ENCODE measurements at places on chromosomes 7 and 10.

- no peak overlapping the region for H3K4me3 ChIP-seq
- no peak overlapping the region for H3K27ac ChIP-seq
- no peak for DNase-seq
Observed at GRCh38 chr10:60253484-60253883, 136.2 kb downstream of the ANK3 start.

- peak overlapping the region; percentile 79 for H3K27ac ChIP-seq
- H3K4me3 ChIP-seq = peak overlapping the region; percentile 58
- peaks cover 26% of the 10 kb centered on the region for H3K4me1 ChIP-seq
- no peak for DNase-seq
Observed at GRCh38 chr7:38318803-38319416, 45.5 kb upstream of the TARP start.

DNA sequence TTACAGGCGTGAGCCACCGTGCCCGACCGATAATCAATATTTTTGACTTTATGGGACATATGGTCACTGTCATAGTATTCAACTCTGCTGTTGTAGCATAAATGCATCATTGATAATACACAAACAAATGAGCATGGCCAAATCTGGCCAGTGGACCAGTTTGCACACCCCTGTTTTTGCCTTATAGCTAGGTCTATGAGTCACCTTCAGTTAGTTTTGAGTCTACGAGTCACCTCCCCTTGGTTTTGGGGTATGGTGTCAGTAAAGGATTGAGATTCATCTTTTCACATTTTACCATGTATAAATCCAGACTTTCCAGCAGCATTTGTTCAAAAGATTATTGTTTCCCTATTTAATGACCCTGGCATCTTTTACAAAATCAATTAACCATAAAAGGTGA lies 362.5 kb upstream of the NRP1 start:
- H3K4me3 ChIP-seq = no peak overlapping the region
- DNase-seq = no peak
- H3K36me3 ChIP-seq = no peaks in the 10 kb centered on the region
- H3K27me3 ChIP-seq = peaks cover 16% of the 10 kb centered on the region

- no peaks in the 10 kb centered on the region for H3K4me1 ChIP-seq
- no peaks in the 10 kb centered on the region for H3K36me3 ChIP-seq
- H3K27ac ChIP-seq = no peak overlapping the region
- no peaks in the 10 kb centered on the region for H3K27me3 ChIP-seq
- no peak overlapping the region for H3K4me3 ChIP-seq
Observed at GRCh38 chr7:89554209-89554608, 600.1 kb upstream of the STEAP1 start.

GRCh38 chr7:128010391-128011127 lies 20.7 kb downstream of the LRRC4 start:
- DNase-seq = no peak
- no peaks in the 10 kb centered on the region for H3K4me1 ChIP-seq
- no peak overlapping the region for H3K4me3 ChIP-seq
- no peak overlapping the region for H3K27ac ChIP-seq
- H3K36me3 ChIP-seq = peaks cover 77% of the 10 kb centered on the region

- H3K36me3 ChIP-seq = no peaks in the 10 kb centered on the region
- H3K27ac ChIP-seq = no peak overlapping the region
- no peaks in the 10 kb centered on the region for H3K4me1 ChIP-seq
- no peaks in the 10 kb centered on the region for H3K27me3 ChIP-seq
- no peak for DNase-seq
Observed at GRCh38 chr7:68183176-68183575, 1186.5 kb downstream of the TYW1 start.

DNA sequence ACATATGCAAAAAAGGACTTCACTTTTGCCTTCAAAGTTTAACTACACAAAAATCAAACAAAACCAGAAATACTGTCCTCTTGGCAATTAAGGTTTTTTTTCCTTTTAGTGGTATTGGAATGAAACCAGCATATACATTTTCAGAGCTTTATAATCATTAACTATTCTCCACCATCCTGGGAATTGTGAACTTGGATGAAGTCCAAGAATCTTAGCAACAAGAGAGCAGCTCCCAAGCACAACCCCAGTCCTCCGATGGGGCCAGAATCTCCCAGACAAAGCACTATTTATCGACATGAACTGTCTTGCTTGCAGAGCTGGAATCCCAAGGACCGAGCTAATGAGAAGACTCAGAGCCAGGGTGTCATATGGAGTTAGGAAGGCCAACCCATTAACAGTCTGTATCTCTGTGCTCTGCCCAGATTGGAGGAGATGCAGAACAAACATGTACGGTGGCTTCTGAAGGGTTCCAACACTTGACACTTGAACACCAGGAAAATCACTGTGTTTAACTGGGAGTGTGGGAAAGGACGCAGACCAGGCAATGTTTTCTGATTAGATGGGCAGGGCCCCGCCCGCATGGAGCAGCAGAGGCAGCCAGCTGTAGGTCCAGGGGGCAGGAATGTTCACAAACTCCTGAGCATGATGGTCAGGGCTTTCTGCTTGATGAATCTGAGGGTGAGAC lies 35.5 kb downstream of the PPP1R3C start:
- DNase-seq = no peak
- H3K4me1 ChIP-seq = peaks cover 1% of the 10 kb centered on the region
- no peak overlapping the region for H3K4me3 ChIP-seq
- no peaks in the 10 kb centered on the region for H3K36me3 ChIP-seq
- H3K27me3 ChIP-seq = peaks cover 6% of the 10 kb centered on the region

GRCh38 chr10:15735763-15736162 lies 16.0 kb upstream of the ITGA8 start:
- no peak overlapping the region for H3K27ac ChIP-seq
- no peak overlapping the region for H3K4me3 ChIP-seq
- H3K4me1 ChIP-seq = no peaks in the 10 kb centered on the region
- H3K27me3 ChIP-seq = peaks cover 22% of the 10 kb centered on the region
- no peaks in the 10 kb centered on the region for H3K36me3 ChIP-seq

DNA sequence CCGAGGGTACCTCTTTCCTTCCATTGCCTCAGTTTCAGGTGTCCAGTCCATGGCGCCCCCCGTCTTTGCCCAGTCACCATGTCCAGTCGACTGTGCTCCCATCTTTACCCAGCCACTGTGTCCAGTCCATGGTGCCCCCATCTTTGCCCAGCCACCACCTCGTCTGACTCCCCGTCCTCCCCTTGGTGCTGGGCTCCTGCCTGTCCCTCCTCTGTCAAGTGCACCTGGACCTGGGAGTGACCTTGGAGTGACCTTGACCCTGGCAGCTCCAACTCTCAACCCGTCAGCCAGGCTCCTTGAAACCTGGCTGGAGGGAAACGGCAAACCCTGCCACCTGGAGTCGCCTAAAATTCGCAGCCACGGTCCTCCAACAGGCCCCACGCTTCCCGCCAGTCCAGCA lies 180.2 kb downstream of the ADARB2 start:
- no peaks in the 10 kb centered on the region for H3K4me1 ChIP-seq
- no peak overlapping the region for H3K27ac ChIP-seq
- no peaks in the 10 kb centered on the region for H3K36me3 ChIP-seq
- no peak overlapping the region for H3K4me3 ChIP-seq
- peaks cover 24% of the 10 kb centered on the region for H3K27me3 ChIP-seq

- H3K4me3 ChIP-seq = no peak overlapping the region
- no peak overlapping the region for H3K27ac ChIP-seq
- no peak for DNase-seq
Observed at GRCh38 chr7:74324531-74325209, 35.5 kb downstream of the CLIP2 start.

- H3K27ac ChIP-seq = no peak overlapping the region
- no peaks in the 10 kb centered on the region for H3K36me3 ChIP-seq
- H3K4me1 ChIP-seq = no peaks in the 10 kb centered on the region
- DNase-seq = no peak
- no peaks in the 10 kb centered on the region for H3K27me3 ChIP-seq
Observed at GRCh38 chr7:152600266-152600665, 75.7 kb downstream of the XRCC2 start.

DNA sequence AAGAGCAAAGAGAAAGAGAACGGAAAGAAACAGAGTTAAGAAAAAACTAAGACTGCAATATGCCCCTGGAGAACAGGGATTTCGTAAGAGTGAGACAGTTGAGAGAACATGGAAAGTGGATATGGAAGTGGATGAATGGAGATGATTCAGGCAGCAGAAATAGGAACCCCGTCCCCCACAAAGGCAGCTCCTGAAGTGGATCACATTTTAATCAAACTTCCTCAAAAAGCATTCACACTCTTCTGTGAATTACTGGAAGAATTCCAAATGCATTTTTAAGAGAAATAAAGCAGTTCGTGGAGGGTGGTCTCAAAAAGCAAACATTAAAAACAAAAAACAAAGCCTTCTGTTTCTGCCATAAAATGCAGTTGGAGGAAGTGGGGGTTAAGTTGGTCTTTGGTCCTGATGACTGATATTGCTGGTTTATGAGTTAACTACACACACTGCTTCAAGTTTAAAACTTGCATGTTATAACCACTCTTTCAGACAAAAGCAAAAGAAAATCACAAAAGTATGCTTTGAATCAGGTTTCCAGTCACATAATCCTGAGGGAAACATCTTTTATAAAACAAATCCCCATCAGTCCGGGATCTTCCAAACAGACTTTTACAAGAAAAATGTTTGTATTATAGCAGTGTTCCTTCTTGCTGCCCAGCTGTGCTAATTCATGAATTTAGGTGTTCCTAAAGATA lies 214.3 kb downstream of the FANK1 start:
- H3K27me3 ChIP-seq = peaks cover 6% of the 10 kb centered on the region
- no peaks in the 10 kb centered on the region for H3K36me3 ChIP-seq
- no peak for DNase-seq
- no peaks in the 10 kb centered on the region for H3K4me1 ChIP-seq

DNA sequence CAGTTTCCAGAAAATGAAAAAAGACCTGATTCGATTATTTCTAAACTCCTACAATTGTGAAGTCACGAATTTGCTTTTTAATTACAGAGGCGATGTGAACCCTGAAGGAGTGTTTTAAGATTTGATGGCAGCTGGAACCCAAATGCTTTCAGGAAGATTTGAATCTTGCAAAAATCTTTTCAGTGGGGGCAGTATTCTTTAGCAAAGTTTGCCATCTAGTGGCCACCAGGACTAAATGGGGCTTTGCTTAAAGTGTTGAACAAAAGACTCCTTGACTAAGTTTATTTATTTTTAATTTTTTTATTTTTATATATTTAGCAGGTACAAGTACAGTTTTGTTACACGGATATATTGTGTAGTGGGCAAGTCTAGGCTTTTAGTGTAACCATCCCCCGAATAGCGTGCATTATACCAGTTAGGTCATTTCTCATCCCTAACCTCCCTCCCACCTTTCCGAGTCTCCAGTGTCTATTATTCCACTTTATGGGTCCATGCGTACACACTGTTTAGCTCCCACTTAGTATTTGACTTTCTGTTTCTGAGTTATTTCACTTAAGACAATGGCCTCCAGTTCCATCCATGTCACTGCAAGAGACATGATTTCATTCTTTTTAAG lies 98.8 kb downstream of the CACNB2 start:
- no peaks in the 10 kb centered on the region for H3K4me1 ChIP-seq
- H3K4me3 ChIP-seq = no peak overlapping the region
- no peaks in the 10 kb centered on the region for H3K36me3 ChIP-seq
- DNase-seq = no peak
- H3K27me3 ChIP-seq = peaks cover 6% of the 10 kb centered on the region
- H3K27ac ChIP-seq = no peak overlapping the region

DNA sequence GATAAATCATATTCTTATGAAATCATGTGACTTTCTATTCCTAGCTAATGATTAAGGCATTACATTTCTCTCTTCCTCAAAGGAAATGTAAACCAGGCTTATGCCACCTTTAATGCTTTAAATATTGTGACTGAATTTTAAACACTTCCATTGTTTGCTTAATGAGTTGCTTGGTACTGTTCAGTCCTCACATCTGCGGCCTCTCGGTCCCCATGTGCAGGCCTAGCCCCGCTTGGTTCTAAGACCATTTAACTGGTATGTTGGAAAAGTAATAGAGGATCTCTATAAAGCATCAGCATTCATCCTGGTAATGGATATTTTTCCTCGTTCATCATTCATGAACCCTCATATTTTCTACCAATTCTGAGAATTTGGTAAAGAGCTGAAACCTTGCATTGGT lies 27.4 kb downstream of the THSD7A start:
- H3K4me3 ChIP-seq = no peak overlapping the region
- no peak for DNase-seq
- H3K36me3 ChIP-seq = no peaks in the 10 kb centered on the region
- no peak overlapping the region for H3K27ac ChIP-seq
- no peaks in the 10 kb centered on the region for H3K4me1 ChIP-seq

- no peak overlapping the region for H3K27ac ChIP-seq
- no peaks in the 10 kb centered on the region for H3K36me3 ChIP-seq
- no peak for DNase-seq
- H3K4me3 ChIP-seq = no peak overlapping the region
Observed at GRCh38 chr10:33704214-33704830, 369.9 kb upstream of the NRP1 start.

GRCh38 chr10:101291331-101292193 lies 62.3 kb upstream of the LBX1 start:
- no peak overlapping the region for H3K27ac ChIP-seq
- peak overlapping the region; percentile 75 for H3K4me3 ChIP-seq
- peaks cover 8% of the 10 kb centered on the region for H3K4me1 ChIP-seq

DNA sequence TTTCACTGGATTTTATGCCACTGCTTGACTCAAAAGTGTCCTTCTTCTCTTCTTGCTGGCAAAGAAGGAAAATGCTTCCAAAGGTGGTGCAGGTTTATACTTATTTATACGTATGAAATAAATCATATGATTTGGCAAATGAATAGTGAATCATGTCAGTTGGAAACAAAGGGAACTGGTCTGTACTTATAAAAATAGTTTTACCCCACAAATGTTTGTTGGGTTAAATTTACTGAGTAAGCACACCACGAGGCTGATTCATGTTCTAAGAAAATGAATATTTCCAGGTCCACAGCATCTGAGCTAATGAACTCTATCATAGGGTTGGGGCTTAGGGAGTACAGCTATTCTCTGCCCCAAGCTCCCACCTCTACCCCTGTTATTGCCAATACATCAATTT lies 232.2 kb downstream of the TRIL start:
- no peak overlapping the region for H3K27ac ChIP-seq
- DNase-seq = no peak

DNA sequence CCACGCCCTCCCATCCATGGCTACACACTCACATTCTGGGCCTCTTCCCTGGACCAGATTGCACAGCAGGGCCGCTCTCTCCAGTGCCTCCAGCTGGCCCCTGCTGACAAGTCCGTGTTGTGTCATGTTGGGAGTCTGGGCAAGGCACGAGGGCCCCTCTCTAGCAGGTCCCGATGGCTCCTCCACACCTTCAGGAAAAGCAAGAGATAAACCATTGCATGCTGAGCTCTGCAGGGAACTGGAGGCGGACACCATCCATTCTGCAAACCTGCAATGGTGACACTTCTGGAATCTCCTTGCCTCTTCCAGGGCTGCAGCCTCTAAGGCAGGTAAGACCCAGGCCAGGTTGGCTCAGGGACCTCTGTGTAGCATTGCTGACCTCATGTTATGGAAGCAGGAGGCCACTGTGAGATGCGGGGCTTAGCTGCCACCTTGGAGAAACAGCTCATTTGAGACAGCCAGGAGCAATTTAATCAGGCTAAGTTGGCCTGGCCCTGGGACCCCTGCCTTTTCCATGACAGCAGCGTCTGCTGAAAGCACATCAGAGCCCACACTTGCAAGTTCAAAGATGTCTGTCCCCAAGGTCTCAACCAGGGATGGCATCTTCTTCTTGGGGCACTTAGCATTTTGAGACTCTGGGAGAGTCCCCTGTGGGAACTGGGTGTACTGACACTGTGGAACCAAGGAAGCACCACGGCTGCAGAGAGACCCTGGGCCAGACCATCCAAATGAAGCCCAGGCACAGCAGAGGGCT lies 34.2 kb upstream of the LEP start:
- H3K4me3 ChIP-seq = no peak overlapping the region
- H3K27ac ChIP-seq = no peak overlapping the region
- DNase-seq = no peak

GRCh38 chr7:150731916-150732315 lies 5.3 kb upstream of the GIMAP5 start:
- peak overlapping the region; percentile 97 for H3K27ac ChIP-seq
- peaks cover 29% of the 10 kb centered on the region for H3K36me3 ChIP-seq
- H3K4me1 ChIP-seq = peaks cover 82% of the 10 kb centered on the region
- peak overlapping the region; percentile 56 for H3K4me3 ChIP-seq
